Stimulated activated CD8-positive, alpha-beta memory T cell treated with anti-CD3 and anti-CD28 coated beads, Interleukin-15, amount 100 ng/mL, for 48 hours (primary cell): ENCODE measurements at places on chromosomes 6 and 20.

GRCh38 chr20:24488064-24488799 is 18.8 kb downstream of the SYNDIG1 start:
- no peak for DNase-seq

GRCh38 chr6:121830736-121831135 is 395.3 kb downstream of the GJA1 start:
- DNase-seq = no peak

DNA sequence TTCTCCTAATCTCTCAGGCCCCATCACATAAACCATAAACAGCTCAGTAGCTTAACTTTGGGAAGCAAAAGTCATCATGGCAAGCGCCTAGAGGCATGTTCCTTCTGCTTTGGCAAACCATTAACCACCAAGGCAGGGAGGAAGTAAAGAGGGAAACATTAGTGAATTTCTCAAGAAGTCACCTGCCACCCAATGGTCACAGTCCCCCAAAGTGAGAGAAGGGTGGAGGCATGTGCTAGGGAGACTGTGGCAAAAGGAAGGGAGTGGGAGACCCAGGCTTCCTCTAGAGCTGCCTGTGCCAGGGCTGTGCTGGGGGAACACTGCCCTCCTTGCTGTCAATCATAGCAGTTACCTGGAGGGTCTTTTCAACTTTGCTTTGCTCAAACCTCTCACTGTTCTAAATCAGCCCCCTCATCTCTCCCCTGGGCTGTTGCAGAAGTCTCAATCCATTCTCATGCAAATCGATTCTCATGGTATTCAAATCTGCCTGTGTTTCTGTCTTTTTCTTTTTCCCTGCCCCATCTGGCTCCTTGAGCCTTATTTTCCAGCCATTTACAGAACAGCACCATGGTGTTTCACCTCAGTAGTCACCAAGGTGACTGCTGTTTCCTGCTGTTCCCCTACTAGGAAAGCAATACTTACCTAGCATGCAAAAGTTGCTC is 1.8 kb upstream of the RNF24 start:
- no peak for DNase-seq

GRCh38 chr6:125888989-125889656 is 67.4 kb upstream of the HINT3 start:
- no peak for DNase-seq

- DNase-seq = no peak
Observed at GRCh38 chr6:19694697-19695096, 142.5 kb upstream of the ID4 start.
